ENCODE measurements at places on chromosomes 1 and 21.

DNA sequence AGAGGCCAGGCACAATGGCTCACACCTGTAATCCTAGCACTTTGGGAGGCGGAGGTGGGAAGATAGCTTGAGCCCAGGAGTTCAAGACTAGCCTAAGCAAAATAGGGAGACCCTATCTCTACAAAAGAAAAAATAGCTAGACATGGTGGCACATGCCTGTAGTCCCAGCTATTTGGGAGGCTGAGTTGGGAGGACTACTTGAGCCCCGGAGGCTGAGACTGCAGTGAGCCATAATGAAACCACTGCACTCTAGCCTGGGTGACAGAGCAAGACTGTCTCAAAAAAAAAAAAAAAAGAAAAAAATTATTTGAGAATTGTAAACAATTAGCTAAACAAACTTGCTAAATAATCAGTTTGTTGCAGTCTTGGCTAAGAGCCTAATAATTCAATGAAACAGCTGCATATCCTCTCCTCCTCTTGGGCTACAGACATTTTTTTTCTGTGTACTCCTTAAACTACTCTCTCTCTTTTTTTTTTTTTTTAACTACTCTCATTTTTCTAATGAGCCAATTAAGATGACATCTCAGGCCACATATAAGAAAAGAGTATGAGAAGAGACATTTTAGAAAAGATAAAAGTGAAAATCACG is 10.5 kb upstream of the DNAJB4 start:
- no peak for DNase-seq

- no peak for DNase-seq
Observed at GRCh38 chr21:28454564-28455252, 538.0 kb downstream of the LTN1 start.

GRCh38 chr21:41149199-41149598 is 18.8 kb upstream of the BACE2 start:
- no peak for DNase-seq

DNA sequence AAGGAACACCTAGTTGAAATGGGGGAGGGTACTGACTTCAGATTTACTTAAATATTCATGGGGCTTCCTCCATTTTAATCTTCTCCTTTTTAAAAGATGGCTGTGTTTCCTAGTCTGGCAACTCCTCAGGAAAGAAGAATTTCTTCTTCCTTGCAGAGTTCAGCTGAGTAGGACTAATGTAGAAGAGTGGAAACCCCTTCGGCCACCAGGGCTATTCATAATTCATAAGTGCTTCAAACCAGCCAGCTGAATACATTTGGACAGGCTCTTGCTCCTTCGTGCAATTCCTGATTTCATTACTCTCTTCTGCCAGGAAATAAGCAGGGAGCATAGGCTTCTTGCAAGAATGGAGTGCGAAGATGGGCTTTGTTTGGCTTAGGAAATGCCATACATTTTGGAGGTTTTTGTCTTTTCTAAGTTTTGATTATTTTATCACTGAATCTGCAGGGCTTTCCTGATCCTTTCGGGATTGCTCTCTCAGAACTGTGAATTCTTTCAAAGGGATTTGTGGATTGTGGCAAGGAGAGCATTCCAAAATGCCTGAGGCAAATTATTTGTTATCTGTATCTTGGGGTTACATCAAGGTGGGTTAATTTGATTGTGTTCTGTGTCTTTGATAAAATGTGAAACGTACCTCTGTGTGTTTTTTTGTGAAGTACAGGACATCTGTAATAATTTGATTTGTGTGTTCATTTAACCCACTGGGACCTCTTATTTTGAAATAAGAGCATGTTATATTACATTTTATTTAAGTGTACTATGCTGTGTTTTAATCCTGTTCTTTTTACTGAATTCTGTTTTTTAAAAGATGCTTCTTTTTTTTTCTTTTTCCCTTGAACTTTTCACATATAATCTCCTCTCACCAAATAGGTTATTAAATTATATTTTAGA is 179.4 kb upstream of the SGIP1 start:
- DNase-seq, result no peak

DNA sequence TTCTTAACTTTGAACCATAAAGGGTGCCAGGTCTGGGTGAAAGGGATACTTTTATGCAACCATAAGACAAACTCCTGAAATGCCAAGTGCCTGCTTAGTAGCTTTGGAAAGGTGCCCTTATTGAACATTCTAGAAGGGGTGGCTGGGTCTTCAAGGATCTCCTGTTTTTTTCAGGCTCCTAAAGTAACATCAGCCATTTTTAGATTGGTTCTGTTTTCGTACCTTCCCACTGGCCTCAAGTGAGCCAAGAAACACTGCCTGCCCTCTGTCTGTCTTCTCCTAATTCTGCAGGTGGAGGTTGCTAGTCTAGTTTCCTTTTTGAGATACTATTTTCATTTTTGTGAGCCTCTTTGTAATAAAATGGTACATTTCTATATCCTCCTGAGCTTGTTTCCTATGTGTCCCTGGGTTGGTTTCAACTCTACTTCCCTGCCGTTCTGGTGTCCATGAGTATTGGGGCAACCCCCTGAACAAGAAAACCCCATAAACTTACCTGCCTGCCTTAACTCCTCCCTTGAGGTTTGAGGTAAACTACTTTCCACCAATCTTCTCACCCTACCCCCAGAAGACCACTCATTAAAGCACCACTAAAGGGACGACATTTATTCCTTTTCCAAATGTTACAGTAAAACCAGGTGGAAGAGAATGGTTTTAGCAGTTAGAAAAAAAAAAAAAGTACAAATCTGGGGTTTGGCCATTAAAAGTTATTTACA is 2.6 kb downstream of the MARCKSL1 start:
- no peak for DNase-seq

GRCh38 chr1:91700771-91701471 is 185.0 kb downstream of the TGFBR3 start:
- DNase-seq, result no peak

GRCh38 chr1:235075777-235076308 is 52.8 kb downstream of the TOMM20 start:
- no peak for DNase-seq

DNA sequence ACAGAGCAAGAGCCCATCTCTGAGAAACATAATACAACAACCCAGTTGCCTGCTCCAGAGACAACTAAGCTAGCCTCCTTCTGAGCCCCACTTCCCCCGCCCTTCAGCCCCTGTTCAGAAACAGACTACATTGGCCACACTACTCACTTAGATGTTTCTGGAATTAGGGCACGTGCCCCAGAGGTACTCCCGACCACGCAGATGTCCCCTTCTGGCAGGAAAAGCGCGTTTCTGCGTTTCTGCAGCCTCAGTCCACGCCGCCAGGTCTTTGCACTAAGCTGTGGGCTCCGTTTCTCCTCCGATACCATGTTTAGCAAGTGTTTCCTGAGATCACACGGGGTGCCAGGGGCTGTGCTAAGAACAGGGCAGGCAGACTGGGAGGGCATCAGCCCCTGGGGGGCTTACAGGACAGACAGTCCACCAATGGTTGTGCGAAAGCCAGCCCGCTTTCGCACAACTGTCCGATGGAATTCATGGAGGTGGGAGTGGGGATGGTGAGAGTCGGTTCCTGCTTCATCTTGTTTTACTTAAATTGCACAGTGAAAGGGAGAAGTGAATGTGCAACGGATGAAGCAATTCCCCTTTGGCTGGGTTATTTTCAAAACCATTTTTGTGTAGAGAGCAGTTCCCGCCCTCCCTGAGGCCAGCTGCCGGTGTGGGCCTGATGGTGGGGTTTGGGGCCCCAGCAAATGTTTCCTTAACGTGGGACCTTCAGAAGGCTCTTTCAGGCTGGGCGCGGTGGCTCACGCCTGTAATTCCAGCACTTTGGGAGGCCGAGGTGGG is 2.7 kb downstream of the PIK3CD start:
- no peak for DNase-seq

DNA sequence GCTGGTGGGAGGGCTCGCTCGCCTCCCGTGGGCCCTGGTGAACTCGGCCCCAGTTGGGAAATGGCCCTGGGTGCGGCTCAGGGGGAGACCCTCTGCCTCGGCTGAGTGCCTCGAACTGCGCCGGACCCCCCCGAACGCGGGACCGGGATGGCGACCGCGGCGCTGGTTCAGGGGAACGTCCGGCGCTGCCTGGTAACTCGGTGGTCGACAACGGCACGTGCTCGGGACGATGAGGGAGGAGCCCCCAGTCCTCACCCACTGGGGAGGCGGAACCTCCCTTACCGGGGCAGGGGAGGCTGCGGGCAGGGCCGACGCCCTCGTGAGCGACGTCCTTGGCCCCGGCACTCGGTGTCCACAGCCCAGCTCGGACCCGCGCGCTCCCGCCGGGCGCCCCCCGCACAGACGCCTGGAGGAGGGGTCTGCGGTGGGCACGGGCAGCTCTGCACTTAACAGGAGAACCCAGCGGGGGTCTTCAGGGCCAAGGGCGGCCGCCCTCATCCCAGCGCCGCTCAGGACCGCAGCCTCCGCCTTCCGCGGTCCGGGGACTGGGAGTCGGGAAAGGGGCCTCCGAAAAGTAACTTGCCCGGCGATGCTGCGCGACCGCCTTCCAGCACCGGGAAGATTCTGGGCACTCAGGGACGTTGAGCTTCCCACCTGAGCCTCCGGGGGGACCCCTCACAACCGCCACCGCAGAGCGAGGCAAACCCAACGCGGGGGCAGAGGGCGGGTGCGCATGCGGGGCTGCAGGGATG is 1.7 kb downstream of the HES4 start:
- DNase-seq, result no peak

DNA sequence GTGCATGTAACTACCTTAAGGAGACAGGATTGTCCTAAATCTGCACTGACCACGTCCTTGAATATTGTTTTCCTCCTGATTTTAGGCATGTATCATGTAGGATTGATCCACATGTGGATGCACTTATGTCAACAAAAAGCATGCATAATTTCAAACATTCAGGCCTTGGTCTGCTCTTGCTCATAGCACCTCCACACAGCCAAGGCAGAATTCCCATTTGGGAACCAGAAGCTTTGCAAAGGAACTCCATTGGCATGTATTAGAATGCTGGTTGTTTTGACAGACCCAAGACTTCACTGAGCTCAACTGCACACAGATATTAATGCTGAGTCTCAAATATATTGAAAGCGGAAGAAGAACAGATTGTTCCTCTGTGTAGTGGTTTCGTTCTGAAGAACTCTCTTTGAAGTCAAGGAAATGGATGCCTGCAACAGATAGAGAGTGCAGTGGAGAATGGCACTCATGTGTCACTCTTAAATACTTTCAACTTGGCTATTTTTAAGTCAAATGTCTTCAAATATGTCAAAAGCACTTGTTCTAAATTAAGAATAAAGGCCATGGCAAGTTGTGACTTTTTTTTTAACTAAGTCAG is 387.6 kb downstream of the LTN1 start:
- peak; percentile 39 for DNase-seq

- no peak for DNase-seq
Observed at GRCh38 chr1:109391157-109391556, 6.6 kb downstream of the SORT1 start.

DNA sequence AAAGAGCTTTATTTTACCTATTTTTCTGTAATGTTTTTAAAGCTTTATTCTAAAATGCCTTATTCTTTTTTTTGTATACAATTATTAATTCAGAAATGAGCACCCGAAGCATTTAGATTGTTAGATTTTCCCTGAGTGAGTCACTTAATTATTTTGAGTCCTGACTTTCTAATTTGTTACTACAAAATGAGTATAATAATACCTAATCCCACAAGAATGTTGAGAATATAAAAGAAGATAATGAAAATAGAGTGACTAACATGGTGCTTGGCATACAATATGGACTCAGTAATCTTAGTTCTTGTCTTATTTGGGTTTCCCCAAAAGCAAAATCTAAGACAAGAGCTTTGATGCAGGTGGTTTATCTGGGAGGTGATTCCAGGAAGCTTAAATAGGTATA is 142.2 kb downstream of the LHX8 start:
- no peak for DNase-seq

DNA sequence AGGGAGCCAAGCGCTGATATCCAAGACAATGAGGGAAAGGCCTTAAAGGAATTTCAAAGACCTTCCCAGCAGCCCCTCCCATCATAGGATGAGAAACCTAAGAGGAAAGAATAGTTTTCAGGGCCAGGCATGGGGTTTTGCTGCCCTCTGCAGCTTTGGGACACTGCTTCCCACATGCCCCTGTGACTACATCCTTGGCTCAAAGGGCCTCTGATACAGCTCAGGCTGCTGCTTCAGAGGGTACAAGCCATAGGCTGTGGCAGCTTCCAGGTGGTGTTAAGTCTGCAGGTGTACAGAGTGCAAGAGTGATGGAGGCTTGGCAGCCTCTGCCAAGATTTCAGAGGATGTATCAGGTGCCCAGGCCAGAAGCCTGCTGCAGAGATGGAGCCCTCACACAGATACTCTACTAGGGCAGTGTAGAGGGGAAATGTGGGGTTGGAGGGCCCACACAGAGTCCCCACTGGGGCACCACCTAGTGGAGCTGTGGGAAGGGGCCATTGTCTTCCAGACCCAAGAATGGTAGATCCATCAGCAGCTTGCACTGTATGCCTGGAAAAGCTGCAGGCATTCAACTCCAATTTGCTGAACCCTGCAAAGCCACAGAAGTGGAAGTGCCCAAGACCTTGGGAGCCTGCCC is 125.8 kb downstream of the SLC45A1 start:
- no peak for DNase-seq

- no peak for DNase-seq
Observed at GRCh38 chr1:2974701-2975301, 46.5 kb upstream of the ACTRT2 start.

- DNase-seq, result no peak
Observed at GRCh38 chr1:3984586-3984985, 84.5 kb upstream of the C1orf174 start.

- DNase-seq, result no peak
Observed at GRCh38 chr1:186559601-186560116, 98.7 kb upstream of the PDC start.

- peak; percentile 78 for DNase-seq
Observed at GRCh38 chr1:221708076-221708571, 33.8 kb downstream of the DUSP10 start.

GRCh38 chr1:234474375-234474774 is 4.6 kb downstream of the TARBP1 start:
- no peak for DNase-seq

- DNase-seq, result no peak
Observed at GRCh38 chr1:232982238-232982944, 32.0 kb downstream of the NTPCR start.

- no peak for DNase-seq
Observed at GRCh38 chr1:106619080-106619826, 437.2 kb upstream of the PRMT6 start.

DNA sequence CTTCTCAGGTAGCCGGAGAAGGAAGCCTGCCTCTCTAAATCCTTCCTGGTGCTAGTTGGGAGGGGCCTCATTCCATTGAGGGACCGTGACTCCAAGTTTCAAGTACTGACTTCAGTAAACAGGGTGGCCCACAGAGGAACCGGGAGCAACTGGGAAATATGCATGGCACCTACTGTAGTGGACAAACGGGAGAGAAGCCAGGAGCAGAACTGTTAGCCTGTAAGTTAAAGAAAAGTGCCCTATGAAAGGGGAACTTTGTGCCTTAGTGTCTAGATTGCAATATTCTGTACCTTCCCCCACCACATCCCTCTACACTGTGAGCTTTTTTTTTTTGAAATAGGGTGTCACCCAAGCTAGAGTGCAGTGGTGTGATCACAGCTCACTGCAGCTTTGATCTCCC is 33.2 kb upstream of the KANK4 start:
- no peak for DNase-seq

DNA sequence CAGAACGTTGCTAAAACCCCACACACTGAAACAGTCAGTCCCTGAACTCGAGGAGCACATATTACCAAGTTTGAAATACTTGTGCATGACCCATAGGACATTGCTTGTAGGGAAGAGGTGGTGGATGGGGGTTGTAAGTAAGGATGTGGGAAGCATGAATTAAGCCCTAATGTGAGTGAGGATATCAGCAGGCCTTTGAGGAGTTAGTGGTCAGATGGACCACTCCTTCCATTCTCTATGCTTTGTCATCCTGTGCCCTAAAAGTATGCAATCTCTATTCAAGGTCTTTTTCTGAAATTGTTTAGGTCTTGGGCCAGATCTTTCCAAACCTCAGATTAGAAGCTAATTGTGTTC is 70.9 kb upstream of the SAMSN1 start:
- DNase-seq, result no peak
